AG04450 (cell line): ENCODE measurements at places on chromosomes 5 and 9.

GRCh38 chr5:116566251-116566650 is 8.4 kb downstream of the SEMA6A start:
- DNase-seq: no peak

GRCh38 chr5:133904641-133905040 is 63.8 kb downstream of the C5orf15 start:
- DNase-seq: no peak

- DNase-seq: no peak
These were observed 2.2 kb upstream of the VPS13A start for GRCh38 chr9:77175151-77175550.

- DNase-seq: no peak
These were observed 15.9 kb downstream of the FLT4 start for GRCh38 chr5:180633283-180634177.

- DNase-seq: no peak
These were observed 7.0 kb upstream of the SCGB3A1 start for GRCh38 chr5:180598316-180598701.

DNA sequence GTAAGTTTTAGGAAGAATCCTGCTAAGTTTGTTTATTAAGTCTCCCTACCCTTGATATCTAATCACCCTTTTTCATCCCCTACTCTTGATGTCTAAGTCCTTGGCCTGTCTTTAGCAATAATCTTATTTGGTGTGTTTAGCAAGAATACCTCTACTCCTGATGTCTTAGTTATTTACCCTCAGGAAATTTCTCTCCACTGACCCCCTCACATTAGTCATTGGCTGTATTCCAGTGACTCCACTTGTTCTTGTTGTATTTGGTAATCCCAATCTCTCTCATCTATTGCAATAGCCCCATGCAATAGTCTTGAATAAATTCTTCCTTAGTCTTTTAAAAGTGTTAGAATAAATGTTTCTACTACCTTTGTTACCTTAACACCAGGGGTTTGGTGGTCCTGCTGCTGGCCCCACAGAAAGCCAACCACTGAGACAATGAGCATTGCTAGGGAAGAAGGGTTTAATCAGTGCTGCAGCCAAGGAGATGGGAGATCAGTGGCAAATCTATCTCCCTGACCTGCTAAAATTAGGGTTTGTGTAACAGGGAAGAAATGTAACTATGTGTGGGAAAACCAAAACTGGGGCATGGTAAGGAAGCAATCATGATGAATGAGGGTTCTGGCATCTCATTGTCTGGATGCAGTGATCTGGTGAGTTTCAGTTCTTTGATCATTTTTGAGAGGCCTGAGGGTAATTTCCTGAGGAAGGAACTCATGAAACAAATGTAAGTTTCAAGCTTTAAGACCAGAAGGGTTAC is 236.4 kb upstream of the DAB2 start:
- DNase-seq: no peak

- no peak for DNase-seq
These were observed 127.8 kb downstream of the FOCAD start for GRCh38 chr9:20811872-20812271.

GRCh38 chr5:36660397-36661049 is 54.1 kb downstream of the SLC1A3 start:
- DNase-seq: no peak

- DNase-seq: no peak
These were observed 21.1 kb downstream of the VCP start for GRCh38 chr9:35051069-35051967.

GRCh38 chr5:145946112-145946861 is 9.9 kb downstream of the SH3RF2 start:
- DNase-seq: peak; percentile 26

GRCh38 chr9:93300175-93300572 is 116.2 kb downstream of the WNK2 start:
- no peak for DNase-seq

DNA sequence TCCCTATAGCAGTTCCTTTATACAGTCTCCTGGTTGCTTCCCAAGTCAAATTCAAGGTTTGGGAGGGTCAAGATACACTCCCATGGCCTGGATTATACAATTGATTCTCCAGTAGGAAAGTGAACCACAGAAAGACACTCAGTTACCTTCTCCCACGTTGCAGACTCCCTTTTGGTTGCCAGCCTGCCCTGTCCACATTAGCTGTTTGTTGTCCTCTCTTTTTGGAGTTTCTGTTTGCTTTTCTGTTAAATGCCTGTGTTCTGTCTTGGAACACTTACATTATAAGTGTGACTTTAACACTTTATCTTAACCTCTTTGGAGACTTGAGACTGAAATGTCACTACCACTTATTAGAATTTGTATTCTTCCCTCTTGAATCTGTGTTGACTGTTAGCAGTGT is 30.3 kb downstream of the COMMD10 start:
- no peak for DNase-seq

DNA sequence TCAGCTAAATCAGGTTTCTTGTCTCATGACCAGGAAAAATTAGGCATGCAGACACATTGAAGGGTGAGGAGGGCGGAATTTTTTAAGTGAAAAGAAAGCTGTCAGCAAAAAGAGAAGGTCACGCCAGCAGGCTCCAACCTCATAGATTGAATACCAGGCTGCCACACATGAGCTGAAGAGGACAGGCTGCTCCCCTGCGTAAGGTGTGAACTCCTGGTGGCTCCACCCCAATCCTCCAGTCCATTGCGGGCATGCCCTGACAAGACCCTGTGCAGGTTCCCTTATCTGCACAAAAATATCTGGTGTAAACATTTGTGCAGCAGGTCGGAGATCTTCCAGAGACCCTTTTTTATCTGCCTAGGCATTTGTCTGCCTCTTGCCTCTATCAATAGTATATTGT is 22.9 kb upstream of the TEX10 start:
- no peak for DNase-seq

DNA sequence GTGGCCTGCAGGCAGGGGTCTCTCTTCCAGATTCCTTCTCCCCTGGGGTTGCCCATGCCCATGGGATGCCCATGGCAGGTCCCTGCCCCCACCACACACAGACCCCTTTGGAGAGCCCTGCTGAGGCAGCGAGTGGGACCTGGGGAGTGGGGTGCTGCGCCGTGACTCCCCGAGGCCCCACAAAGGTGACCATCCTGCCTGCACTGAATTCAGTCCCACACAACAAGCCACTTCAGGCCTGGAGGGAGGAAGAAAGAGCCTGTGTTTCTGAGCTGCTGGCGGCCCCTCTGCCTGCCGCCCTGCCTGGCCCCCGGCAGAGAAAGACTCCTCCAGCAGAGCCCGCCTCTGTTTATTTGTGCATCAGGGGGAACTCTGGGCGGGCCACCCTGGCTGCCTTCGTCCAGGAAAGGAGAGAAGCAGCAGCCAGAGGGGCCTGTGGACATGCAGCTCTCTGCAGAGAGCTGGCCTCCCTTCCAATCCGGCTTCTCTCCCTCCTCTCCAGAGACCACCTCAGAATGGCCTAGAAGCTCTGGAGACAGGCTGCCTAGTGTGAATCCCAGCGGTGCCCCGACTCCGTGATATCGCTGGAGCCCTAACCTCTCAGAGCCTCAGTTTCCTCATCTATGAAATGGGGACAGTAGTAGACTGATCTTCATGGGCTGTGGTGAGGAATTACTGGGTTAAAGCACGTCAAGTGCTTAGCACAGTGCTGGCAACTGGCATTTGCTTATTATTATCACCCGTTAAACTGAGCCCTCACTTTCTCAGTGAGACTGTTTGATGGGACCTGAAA is 72.9 kb downstream of the COL27A1 start:
- DNase-seq: no peak

DNA sequence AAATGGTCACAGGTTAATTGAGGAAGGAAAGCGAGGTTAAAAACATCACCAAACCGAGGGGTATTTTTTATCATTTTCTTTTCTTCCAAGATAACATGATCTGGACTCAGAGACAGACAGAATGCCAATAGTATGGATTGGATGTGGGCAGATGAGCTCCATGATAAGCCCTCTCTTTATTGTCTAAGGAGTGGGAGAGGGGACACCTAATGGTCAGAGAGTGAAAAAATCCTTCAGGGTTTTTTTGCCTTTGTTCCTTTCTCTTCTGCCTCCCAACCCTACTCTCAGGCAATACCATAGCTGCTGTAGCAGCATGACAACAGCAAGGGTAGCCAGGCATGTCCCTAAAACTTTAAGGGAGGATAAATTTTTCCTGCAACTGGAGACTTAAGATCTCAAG is 94.7 kb downstream of the DIRAS2 start:
- DNase-seq: no peak

GRCh38 chr9:126338945-126339344 is 12.3 kb downstream of the MVB12B start:
- no peak for DNase-seq

DNA sequence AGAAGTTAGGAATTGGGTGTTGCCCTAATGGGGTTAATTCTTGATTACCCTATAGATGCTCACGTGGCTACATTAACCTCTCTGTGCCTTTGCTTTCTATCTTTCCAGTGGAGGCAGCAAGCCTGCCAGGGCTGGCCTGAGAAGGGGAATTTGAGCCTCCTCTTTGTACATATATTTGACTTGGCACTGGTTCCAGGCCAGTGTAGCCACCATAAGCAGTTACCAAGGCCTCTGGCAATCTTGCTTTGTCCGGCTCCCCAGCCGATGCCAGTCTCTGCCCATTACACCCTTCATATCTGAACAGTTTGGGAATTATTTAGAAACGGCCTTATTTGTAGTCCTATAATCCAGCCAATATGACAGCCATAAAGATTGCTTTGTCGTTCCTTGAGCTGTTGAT is 58.6 kb upstream of the PPARGC1B start:
- DNase-seq: no peak

DNA sequence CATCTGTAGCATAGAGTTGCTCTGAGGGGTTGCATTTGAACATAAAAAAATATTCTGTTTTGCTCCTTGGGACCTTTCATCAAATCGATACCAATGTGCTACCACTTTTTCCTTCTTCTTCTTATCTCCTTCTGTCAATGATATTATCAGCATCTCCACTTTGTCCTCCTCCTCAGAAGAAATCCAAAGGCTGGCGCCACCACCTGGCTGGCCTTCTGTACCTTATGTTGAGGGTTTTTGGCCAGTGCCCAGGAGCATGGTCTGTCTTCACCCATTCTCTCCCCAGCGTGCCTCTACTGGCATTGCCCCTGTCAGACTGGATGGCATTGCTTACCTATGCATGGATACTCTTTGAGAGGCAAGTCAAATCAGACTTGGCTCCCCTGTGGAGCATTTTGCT is 167.2 kb downstream of the CFAP90 start:
- no peak for DNase-seq

- DNase-seq: no peak
These were observed 35.2 kb downstream of the CAMK2A start for GRCh38 chr5:150254363-150254762.

GRCh38 chr9:86876621-86877196 is 70.6 kb downstream of the GAS1 start:
- no peak for DNase-seq

DNA sequence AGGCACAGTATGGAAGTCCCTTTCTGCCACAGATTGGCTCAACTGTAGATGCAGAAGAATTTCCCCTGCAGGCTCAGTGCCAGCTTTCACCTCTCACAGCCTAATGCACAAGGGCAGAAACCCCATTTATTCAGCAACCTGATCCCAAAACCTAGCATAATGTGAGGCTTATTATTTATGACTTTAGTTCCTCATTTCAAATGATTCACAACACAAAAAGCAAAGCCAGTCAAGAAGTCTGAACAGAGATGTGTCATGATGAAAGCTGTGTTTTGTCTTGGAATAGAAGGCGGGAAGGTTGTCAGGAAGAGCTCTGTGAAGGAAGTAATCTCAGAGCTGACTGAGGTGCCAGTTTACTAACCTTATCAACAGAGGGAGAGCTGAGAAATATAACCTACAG is 369.7 kb downstream of the LRRC70 start:
- DNase-seq: no peak

- DNase-seq: no peak
These were observed 13.5 kb downstream of the ZFP37 start for GRCh38 chr9:113042884-113043657.

DNA sequence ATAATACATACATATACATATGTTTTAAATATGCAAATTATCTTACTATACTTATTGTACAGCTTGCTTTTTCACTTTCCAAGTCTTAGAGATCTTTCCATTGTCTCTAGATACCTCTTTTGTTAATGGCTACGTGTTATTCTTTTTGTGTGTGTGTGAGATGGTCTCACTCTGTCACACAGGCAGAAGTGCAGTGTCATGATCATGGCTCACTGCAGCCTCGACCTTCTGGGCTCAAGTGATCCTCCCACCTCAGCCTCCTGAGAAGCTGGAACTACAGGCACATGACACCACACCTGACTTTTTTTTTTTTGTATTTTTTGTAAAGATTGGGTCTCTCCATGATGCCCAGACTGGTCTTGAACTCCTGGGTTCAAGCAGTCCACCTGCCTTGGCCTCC is 2.8 kb downstream of the OSMR start:
- DNase-seq: no peak

- DNase-seq: no peak
These were observed 87.0 kb downstream of the IARS1 start for GRCh38 chr9:92206488-92206887.

DNA sequence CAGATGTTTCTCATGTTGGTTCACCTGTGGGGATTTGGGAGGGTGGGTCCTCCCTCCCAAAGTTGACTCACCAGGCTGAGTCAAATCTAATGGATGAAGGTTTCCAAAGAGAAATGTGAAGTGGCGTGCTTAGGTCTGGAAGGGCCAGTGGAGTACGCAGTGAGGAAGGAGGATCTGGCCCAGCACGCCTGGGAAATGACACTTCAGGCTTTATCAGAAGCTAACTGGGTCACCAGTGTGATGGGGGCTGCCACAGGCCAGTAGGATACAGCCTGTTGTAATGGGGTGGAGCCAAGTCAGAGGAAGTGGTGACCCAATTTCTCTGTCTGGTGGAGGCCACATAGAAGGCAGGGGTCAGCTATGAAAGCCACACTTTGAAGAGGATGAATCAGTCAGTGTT is 18.0 kb downstream of the POLR1E start:
- DNase-seq: no peak

GRCh38 chr5:178560911-178561310 is 29.3 kb downstream of the COL23A1 start:
- no peak for DNase-seq
